CD8-positive, alpha-beta memory T cell (primary cell): ENCODE measurements at places on chromosomes 4 and X.

- no peak for DNase-seq
Observed at GRCh38 chrX:32798990-32799389, 412.4 kb downstream of the DMD start.

DNA sequence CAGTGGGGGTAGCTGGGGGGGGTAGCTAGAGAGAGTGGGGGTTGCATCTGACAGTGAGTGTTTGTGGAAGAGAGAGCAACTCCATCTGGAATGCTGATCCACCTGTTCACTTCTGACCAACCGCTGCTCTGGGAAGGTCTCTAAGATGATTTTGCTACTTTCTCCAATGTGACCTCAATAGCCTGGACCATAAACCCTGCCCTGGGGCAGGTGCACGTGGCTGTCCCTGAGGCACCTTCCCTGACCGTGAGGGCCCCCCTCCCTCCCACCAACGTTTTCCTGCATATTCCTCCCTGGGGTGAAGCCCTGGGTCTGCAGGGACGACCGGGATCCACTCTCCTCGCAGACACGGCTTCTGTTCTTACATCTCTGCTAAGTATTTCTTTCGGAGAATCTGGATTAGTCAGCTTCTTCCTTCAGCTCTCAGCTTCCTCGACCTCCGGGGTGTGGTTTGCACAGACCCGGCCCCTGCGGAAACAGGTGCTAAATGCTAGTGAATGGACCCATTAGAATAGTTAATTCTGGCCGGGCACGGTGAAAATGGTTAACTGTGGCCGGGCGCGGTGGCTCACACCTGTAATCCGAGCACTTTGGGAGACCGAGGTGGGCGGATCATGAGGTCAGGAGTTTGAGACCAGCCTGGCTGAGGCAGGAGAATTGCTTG is 21.4 kb upstream of the PLCXD1 start:
- no peak for DNase-seq

DNA sequence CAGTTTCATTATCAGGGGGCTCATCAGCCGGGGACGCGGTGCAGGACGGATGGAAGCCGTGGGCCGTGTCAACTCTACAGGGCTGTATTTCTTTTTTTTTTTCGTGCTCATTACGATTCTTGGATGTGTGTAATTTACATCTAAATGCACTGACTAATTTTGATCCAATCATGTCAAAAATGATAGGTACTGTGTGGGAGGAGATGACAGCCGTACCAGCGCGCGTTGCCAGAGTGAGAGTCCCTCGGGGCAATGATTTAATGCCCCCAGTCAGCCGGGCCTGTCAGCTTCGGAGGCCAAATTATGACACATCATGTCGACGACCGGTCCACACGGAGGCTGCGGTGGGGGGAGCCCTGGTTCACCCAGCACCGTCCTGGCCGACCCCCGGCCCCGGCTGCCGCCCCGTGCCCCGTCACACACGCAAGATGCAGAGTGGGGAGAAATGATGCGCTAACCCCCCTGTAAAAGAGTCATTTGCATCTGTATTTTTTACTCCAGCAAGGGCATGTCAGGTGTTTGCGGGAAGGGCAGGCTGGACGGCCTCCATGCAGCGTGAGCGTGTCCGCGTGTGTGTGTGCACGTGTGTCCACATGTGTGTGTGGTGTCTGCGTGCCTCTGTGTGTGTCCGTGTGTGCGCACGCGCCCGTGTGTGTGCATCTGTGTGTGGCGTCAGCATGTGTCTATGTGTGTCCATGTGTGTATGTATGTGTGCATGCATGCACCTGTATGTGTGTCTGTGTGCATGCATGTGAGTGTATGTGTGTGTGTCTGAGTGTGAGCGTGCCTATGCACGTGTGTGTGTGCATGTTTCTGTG is 74.3 kb upstream of the PPP2R3B start:
- DNase-seq = no peak

DNA sequence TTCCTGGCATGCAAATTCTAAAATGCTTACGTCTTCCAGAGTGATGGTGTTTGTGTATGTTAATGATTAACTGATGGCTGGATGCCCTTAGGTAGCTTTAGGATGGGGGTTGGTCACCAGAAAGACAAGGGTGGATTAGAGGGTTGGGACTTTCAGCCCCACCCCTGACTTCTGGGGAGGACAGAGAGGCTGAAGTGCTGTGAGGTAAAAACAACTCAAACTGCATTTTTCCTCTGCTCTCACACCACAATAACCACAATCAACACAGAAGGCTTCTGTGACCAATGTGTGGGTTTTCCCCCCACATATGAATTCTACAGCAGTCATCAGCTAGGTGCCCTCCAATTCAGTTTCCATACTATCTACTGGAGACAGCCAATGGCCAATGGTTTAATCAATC is 18.7 kb upstream of the DDIT4L start:
- no peak for DNase-seq

DNA sequence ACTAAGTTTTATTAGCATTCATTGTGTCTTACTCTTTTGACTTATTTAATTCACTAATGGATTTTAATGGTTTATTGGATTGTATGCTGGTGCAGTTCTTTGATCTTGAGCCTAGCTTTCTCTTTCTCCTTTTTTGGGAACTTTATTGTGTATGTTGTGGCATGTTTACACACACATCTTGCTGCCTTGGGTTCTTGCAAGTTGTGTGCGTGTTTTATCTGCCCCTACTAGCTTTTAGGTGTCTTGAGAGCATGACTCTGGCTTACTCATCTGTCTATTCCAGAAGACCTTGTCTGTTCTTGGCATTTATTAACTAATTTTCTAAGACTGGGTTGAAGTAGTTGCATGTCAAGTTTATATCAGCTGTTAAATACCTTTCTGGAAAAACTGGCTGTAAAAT is 2.7 kb downstream of the TMEM165 start:
- DNase-seq = no peak
